ENCODE measurements at places on chromosomes 2 and 18. TPM values are rescaled to one million over a fixed set of nuclear protein-coding genes. Genes with fewer than 3 reads are reported as not detected.
A peak's percentile ranks its signal among the peaks of the same experiment; 100 is the strongest.

Gene MRPS5
- total RNA-seq: 49.1 TPM

GRCh38 chr2:23772684-23773083 is 154.2 kb downstream of the ATAD2B start:
- no peak for DNase-seq

Gene LANCL1
- 46.0 TPM for total RNA-seq

Gene ODC1
- 33.1 TPM for total RNA-seq

GRCh38 chr18:49842656-49843055 is 29.3 kb upstream of the ACAA2 start:
- no peak for DNase-seq

Gene DSG4
- not detected for total RNA-seq

DNA sequence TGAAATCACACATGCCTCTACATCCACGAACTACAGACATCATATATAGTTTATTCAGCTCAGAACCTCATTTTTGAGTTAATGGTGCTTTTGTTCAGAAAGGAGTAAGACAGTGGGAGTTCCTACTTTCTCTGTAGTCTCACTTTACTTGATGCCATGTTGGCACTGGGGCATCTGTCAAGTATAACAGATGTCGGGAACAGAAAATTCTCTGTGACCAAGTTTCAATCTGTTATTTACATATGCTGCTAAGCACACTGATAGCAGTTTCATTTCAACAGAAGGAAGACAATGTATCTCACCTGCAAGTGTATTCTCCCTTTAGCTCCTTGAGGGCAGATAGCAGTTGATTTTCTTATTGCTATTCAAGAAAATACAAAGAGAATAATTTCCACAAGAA is 774.1 kb downstream of the METTL4 start:
- no peak for DNase-seq

GRCh38 chr2:187453078-187453641 is 5.1 kb upstream of the CALCRL start:
- no peak for DNase-seq

GRCh38 chr2:236959876-236960275 is 125.8 kb upstream of the COPS8 start:
- peak; percentile 65 for DNase-seq

All from sciatic nerve (tissue), 2 donors.